ENCODE measurements at places on chromosomes 13 and 19.
A peak's percentile ranks its signal among the peaks of the same experiment; 100 is the strongest.

GRCh38 chr13:80338781-80339562 lies 2.0 kb downstream of the SPRY2 start:
- peak; percentile 45 for DNase-seq

DNA sequence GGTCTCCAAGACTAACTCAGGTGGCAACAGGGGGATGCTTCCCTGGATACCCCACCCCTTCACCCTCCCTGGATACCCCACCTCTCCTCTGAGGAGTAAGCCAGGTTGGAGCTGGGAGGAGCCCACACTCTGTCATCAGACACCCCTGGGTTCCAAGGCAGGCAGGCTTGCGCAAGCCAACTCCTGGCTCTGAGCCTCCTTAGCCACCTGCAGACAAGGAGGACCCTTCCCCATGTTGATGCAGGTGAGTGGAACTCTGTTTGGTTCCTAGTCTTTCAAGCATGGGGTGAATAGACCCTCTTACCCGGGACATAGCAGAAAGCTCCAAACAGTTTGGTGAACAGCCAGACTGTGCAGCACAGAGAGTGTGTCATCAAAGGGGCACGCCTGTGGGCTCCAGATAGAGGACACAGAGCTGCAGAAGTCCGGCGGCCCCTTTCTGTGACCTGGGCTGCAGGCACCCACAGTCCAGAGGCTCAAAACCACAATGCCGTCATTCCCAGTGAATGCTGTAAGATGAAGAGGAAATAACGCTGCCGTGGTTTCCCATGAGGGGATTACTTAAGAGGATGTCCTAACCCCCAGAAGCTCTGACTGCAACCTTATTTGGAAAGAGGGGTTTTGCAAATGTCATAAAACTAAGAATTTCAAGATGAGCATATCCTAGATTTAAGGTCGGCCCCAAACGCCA lies 12.1 kb upstream of the HAS1 start:
- no peak for DNase-seq

GRCh38 chr19:56678205-56678604 lies 6.6 kb upstream of the ZNF835 start:
- DNase-seq = no peak

- no peak for DNase-seq
Observed at GRCh38 chr13:71118779-71119364, 748.1 kb downstream of the DACH1 start.

- DNase-seq = no peak
Observed at GRCh38 chr19:11141937-11142527, 13.6 kb downstream of the SPC24 start.

- DNase-seq = peak; percentile 14
Observed at GRCh38 chr13:21638319-21639282, 32.3 kb upstream of the FGF9 start.

- no peak for DNase-seq
Observed at GRCh38 chr13:107477772-107478379, 737.5 kb downstream of the LIG4 start.

- no peak for DNase-seq
Observed at GRCh38 chr13:112647256-112647655, 42.6 kb upstream of the ATP11A start.

- no peak for DNase-seq
Observed at GRCh38 chr13:42149136-42149535, 100.7 kb downstream of the DGKH start.

GRCh38 chr19:36436531-36436930 lies 18.1 kb upstream of the ZFP82 start:
- DNase-seq = no peak

- DNase-seq = no peak
Observed at GRCh38 chr13:41565216-41565615, 107.9 kb downstream of the RGCC start.

GRCh38 chr13:112072534-112073244 lies 5.7 kb downstream of the SOX1 start:
- DNase-seq = no peak

- DNase-seq = peak; percentile 88
Observed at GRCh38 chr19:6767357-6768235, at the start of gene SH2D3A. TSS of gene SH2D3A (minus strand) at chr19:6767435. CDS start at chr19:6763748, 3,687 bp downstream.

- DNase-seq = no peak
Observed at GRCh38 chr13:111623208-111623607, 302.8 kb downstream of the TEX29 start.

DNA sequence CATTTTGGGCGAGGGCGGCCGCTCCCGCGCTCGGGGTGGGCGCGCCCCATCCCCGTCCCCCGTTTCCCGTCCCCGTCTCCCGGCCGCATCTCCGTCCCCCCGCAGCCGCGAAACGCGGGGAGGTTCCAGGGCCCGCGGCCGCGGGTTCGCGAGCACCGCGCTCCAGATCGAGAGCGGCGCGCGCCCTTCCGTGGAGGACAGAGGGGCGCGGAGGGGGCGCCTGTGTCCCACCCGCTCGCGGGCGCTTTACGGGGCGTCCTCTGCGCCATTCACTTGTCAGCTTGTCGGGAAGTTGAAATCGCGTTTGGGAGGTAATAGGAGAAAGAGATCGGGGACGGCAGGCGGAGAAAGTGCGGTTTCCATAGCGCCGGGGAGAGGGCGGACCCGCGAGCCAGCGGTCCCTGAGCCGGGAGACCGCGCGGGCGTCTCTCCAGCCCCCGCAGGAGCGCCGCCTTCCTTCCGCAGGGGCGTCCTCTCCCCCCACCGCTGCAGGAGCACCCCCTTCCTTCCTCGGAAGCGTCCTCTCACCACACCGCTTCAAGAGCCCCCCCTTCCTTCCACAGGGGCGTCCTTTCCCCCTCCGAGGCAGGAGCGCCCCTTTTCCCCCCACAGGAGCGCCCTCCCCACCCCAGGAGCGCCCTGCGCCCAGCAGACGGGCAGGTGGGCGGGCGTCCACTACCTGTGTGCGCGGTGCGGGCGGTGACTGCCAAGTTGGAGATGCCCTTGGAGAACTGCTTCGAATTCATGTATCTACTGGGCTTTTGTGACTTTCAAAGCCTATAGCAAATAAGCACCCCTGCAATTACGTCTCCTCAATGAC lies 962 bp upstream of the IRS2 start:
- DNase-seq = no peak

DNA sequence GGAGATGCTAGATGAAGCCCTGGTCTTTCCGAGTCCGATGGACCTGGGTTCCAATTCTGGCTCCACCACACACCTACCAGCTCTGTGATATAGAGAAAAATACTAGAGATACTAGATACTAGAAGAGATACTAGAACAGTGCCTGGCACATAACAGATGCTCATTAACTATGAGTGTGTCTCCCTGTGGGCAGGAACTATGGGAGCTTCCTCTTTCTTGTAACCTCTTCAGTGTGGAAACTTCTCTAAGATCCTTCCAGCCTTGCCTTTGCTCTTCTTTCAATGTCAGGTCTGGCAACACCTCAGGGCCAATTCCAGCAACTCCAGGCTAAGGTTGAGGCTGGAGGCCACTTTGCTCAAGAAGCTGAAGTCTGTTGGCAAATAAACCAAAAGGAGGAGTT lies 143.9 kb downstream of the KATNAL1 start:
- DNase-seq = no peak

DNA sequence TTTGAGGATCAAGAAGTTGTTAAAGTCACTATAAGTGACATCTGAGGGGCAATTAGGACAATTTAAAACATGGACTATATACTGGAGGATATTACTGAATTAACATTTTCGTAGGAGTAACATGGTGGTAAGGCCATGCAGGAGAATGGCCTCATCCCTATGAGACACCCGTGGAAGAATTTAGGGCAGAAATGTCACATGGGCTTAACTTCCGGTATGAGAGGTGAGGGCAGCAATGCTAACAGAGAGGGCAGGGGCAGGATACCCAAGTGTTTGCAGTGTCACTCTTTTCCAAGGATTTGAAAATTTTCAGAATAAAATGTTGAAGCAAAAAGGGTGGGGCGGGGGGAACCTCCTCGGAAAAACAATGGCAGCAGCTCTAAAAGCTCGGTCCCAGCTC lies 23.6 kb downstream of the RANBP3 start:
- no peak for DNase-seq

GRCh38 chr13:107216046-107216755 lies 648.3 kb upstream of the ARGLU1 start:
- no peak for DNase-seq

DNA sequence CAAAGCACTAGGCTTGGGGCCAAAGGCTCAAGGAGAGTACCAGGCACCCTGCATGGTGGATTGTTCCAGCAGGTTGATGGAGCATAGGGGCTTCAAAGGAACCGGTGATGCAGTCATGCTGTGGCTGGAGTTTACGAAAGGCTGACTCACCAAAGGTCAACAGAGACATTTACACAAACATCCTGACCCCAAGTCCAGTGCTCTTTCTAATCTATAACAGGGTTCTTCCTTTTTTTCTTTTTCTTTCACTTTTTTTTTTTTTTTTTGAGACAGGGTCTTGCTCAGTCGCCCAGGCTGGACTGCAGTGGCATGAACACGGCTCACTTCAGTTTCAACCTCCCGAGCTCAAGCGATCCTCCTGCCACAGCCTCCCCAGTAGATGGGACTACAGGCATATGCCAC lies 35.6 kb upstream of the TPTE2 start:
- no peak for DNase-seq

- no peak for DNase-seq
Observed at GRCh38 chr19:10316229-10317044, 622 bp upstream of the FDX2 start.

GRCh38 chr19:44003461-44004009 lies 778 bp downstream of the ZNF230 start:
- no peak for DNase-seq

- peak; percentile 55 for DNase-seq
Observed at GRCh38 chr19:18419195-18419698, at the start of gene SSBP4. TSS of gene SSBP4 (plus strand) at chr19:18419398. CDS start at chr19:18419649, 251 bp downstream.

DNA sequence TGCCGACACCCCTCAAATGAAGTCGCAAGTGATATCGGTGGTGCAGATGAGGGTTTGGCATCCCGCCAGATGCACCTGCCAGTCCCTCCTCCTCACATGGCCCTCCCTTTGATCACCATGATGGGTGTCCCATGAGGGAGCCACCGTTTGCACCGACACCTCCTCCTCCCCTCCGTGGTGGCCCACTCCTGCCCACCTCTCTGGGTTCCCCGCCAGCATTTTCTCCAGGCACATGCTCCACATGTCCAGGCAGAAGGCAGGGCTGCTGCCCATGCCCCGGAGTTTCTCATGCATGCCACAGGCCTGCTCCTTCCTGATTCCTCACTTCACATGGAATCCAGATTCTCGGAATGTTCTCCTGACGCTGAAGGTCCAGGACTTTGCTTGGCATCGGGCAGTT lies 49.3 kb downstream of the COL4A2 start:
- DNase-seq = no peak

DNA sequence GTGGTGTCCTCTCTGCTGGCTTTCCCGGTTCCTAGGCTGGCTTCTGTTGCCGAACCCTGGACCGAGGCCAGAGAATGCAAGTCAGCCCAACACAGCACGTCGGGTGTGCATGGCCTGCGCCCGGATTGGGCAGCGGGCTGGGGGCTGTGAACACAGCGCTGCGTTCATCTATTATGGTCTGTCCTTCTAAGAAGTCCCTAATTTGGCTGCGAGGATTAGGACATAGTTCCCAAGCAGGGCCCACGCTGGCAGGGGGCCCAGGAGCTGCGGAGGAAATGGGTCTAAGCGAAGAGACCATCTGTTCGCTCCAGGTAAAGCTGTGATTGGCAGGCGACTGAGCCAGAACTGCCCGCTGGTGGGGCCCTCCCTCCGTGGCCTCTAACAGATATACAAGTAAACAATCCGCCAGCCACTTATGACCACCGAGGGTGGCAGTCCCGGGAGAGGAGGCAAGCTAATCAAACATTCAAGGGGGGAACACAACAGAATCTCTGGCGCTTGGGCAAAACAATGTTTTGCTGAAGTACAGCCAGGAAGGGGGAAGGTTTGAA lies 6.0 kb downstream of the SYCE2 start:
- DNase-seq = no peak
